ENCODE measurements at places on chromosomes 1 and 21.

GRCh38 chr21:36693489-36694030, 5.4 kb upstream of the SIM2 start:
- no peak for DNase-seq

DNA sequence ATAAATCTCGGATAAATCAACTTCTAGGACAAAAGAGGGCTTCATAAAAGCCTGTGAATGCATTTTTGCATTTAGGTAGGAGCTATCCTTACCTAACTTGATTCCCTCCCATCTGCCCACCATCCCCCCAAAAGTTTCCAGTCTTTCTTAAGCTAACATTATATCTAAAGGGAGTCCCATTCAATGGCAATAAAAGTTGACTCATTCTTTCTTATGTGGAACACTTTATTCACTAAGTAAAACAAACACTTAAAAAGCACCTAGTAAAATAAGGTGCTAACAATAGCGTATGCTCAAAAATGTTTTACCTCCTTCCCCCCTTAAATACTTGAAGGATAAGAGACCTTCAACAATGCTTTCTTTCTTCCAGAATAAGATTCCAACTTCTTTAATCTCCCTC, 83.8 kb downstream of the GON4L start:
- DNase-seq: peak; percentile 97

DNA sequence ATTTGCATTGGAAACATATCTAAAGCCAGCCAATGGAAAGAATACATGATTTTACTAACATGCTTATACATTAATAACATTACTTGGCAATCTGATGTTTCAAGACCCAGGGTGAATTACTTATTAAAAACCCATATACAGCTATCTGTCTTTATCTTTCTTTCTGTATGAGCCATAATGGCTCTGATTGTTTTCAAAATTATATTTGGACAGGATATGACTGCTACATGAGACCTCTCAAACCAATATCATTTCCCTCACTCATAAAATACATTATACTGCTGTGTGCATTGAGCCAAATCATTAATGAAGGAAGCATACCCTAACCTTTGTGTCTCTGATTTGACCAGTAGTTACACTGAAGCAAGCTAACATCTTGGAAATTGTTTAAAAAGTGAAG, 205.9 kb upstream of the DPYD start:
- DNase-seq: no peak

- no peak for DNase-seq
Observed at GRCh38 chr1:112114540-112114939, 125.1 kb upstream of the KCND3 start.

GRCh38 chr1:33634806-33635205, 162.4 kb downstream of the ZSCAN20 start:
- peak; percentile 66 for DNase-seq

DNA sequence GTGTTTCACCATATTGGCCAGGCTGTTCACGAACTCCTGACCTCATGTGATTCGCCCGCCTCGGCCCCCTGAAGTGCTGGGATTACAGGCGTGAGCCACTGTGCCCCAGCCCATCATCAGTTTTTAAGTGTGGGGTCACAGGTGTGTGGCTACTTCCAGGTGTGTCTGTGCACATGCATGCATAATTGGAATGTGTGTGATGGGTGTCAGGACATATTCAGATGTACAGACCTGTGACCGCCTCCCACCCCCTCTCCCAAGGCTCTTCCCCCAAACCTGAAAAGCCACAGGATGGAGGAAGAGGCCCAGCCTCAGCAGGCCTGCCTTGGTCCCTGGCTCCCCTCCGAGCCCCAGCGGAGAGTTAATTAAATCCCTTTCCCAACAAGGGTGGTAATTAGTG, 37.3 kb upstream of the CSF3R start:
- no peak for DNase-seq

GRCh38 chr1:9181990-9182783, 52.4 kb upstream of the H6PD start:
- DNase-seq: peak; percentile 42

- no peak for DNase-seq
Observed at GRCh38 chr1:221565711-221566110, 176.2 kb downstream of the DUSP10 start.

- DNase-seq: no peak
Observed at GRCh38 chr1:48794816-48795215, 18.1 kb upstream of the BEND5 start.

GRCh38 chr1:30742963-30743559, 14.5 kb downstream of the LAPTM5 start:
- no peak for DNase-seq

- DNase-seq: no peak
Observed at GRCh38 chr21:41427556-41427955, 1.5 kb downstream of the MX1 start.

- DNase-seq: no peak
Observed at GRCh38 chr1:178487070-178487615, 9.6 kb downstream of the CLEC20A start.

- DNase-seq: no peak
Observed at GRCh38 chr1:91776068-91776794, 109.7 kb downstream of the TGFBR3 start.

- DNase-seq: no peak
Observed at GRCh38 chr1:67610450-67610849, 74.6 kb upstream of the GADD45A start.

Data from HAP-1 (cell line).